ENCODE measurements at places on chromosomes 5 and 9. TPM values are rescaled to one million over a fixed set of nuclear protein-coding genes. Genes with fewer than 3 reads are reported as not detected.

The IRX4 gene
- 0.72 TPM for total RNA-seq

The MELK gene
- 10.6 TPM for total RNA-seq

GRCh38 chr5:72597456-72597948, 90.3 kb upstream of the ZNF366 start:
- H3K4me1 ChIP-seq, result peaks cover 26% of the 10 kb centered on the region
- H3K36me3 ChIP-seq, result peaks cover 10% of the 10 kb centered on the region
- peaks cover 1% of the 10 kb centered on the region for H3K27me3 ChIP-seq
- peak overlapping the region; percentile 93 for H3K27ac ChIP-seq
- H3K4me3 ChIP-seq, result no peak overlapping the region

DNA sequence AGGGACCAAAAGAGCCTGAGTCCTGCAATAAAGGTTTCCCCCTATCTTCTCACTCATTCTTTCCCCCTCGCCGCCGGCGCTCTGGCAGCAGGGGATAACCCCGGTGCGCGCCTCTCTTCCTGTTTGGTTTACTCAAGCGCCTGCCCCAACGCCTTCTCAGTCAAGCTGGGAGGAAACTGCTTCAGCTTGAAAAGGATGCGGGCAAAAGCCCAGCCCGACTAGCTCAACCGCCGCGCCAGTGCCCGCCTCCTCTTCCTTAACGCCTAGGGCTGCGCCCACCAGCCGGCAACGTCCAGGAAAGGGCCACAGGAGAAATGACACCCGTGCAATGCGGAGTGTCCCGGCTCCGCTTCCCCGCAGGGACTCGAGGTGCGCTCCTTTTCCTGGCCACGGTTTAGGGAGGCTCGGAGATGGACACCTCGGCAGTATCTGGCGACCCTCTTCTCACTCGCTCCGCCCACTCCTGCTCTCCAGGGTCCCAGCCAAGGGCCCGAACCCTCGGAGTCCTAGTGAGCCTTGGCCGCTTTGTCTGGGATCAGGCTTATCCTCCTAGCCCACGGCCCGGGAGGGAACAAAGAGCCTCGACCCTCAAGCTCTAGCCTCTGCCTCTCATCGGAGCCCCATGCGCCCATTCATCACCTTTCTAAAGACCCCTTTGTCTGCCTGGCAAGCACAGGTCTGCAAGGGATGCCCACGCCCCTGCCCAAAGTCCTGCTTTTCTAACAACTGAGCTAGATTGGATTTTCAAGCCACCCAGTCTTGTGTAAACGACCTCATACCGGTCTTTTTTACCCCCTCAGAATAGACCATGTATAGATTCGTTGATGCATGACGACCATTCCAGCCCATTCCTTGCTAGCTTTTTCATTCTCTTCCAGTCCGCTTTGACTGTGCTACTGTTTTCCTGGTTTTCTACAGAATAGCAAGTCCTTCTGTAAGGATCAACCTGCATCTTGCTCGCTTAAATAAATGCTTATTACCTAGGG, 2.0 kb downstream of the ST8SIA4 start:
- peaks cover 39% of the 10 kb centered on the region for H3K4me1 ChIP-seq
- H3K4me3 ChIP-seq, result peak overlapping the region; percentile 94
- peak; percentile 74 for DNase-seq
- peaks cover 14% of the 10 kb centered on the region for H3K36me3 ChIP-seq

Data from endothelial cell (in vitro differentiated cells).